ENCODE measurements at places on chromosomes 3 and 15. TPM values are rescaled to one million over a fixed set of nuclear protein-coding genes. Genes with fewer than 3 reads are reported as not detected.

CFAP20DC gene
- not detected for total RNA-seq

- no peak for DNase-seq
Measured at GRCh38 chr3:10342781-10343180, 21.9 kb upstream of the SEC13 start.

- no peak for DNase-seq
Measured at GRCh38 chr3:81242871-81243270, 518.6 kb downstream of the GBE1 start.

- no peak for DNase-seq
Measured at GRCh38 chr15:32887090-32887489, 169.3 kb downstream of the GREM1 start.

PLEKHO2 gene
- total RNA-seq, result 8.7 TPM

- DNase-seq, result no peak
Measured at GRCh38 chr3:193883551-193883950, 252.4 kb upstream of the HES1 start.

DNA sequence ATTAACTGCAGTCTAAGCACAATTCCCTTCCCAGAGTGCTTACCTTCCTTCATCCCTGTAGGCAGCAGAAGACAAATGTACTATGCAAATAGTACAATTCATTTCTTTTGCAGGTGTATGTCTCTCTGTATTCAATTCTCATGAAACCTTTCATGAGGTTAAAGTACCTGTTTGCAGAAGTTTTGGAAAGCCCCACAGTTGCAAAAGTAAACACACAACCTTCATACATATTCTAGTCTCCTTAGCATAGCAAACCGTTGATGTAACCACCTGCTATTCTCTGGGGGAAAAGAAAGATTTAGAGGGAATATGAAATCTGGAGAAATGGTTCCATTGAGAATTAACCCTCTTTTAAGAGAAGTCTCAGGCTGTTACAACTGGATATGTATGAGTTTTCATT is 200.3 kb upstream of the SUCLG2 start:
- no peak for DNase-seq

CAMK2N2 gene
- total RNA-seq, result not detected
